ENCODE measurements at places on chromosomes 11 and 22. TPM values are rescaled to one million over a fixed set of nuclear protein-coding genes. Genes with fewer than 3 reads are reported as not detected.

- no peak for DNase-seq
- peak overlapping the region; percentile 40 for H3K27ac ChIP-seq
- H3K27me3 ChIP-seq, result no peaks in the 10 kb centered on the region
- H3K4me1 ChIP-seq, result peaks cover 62% of the 10 kb centered on the region
Measured at GRCh38 chr11:14538271-14538925, 18.2 kb upstream of the PSMA1 start.

GRCh38 chr22:31138126-31138525 is 2.2 kb downstream of the PLA2G3 start:
- H3K27ac ChIP-seq, result no peak overlapping the region
- H3K4me1 ChIP-seq, result no peaks in the 10 kb centered on the region
- no peak overlapping the region for H3K4me3 ChIP-seq
- no peaks in the 10 kb centered on the region for H3K27me3 ChIP-seq
- DNase-seq, result no peak
- no peaks in the 10 kb centered on the region for H3K36me3 ChIP-seq

DNA sequence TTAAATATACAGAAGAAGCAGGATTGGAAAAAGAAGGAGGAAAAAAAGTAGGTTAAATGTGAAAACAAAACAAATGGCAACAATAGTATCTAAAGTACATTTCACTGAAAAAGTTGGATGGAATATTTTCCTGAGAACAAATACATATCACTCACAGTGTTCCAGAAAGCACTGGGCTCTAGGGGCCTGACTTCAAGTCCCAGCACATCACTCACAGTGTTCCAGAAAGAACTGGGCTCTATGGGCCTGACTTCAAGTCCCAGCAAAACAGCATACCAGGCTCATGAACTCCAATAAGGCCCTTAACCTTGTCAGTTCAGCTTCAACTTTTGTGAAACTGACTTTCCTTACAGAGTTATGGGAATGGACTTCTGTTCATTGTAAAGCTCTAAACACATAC is 46.0 kb upstream of the CCDC34 start:
- no peak overlapping the region for H3K4me3 ChIP-seq
- no peak for DNase-seq
- H3K27me3 ChIP-seq, result no peaks in the 10 kb centered on the region
- no peak overlapping the region for H3K27ac ChIP-seq

The CDC45 gene
- 6.5 TPM for total RNA-seq

GRCh38 chr11:127219704-127220103 is 219.1 kb upstream of the KIRREL3 start:
- DNase-seq, result no peak
- H3K4me3 ChIP-seq, result no peak overlapping the region
- H3K27me3 ChIP-seq, result no peaks in the 10 kb centered on the region
- H3K27ac ChIP-seq, result no peak overlapping the region
- no peaks in the 10 kb centered on the region for H3K4me1 ChIP-seq
- no peaks in the 10 kb centered on the region for H3K36me3 ChIP-seq

The LYVE1 gene
- 90.1 TPM for total RNA-seq

DNA sequence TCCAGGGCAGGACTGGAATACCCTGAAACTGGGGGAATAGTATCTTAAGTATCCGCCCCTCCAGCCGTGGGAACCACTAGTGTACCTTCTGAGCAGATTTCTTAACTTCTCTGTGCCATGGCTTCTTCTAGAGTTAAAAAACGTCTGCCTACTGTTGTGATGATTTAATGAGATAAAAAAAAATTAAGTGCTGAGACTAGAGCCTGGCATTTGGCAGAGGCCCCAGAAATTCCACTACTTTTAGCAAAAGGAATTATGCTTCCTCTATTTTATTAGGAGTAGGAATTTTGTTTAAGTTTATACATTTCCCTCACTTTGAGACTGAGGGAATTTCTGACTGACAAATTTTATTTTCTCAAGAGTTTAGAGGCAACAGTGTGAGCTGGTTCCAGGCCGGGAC is 371.2 kb upstream of the B3GAT1 start:
- H3K4me1 ChIP-seq, result no peaks in the 10 kb centered on the region
- H3K4me3 ChIP-seq, result no peak overlapping the region
- no peaks in the 10 kb centered on the region for H3K36me3 ChIP-seq
- H3K27ac ChIP-seq, result no peak overlapping the region
- no peak for DNase-seq

The RGL4 gene
- 4.6 TPM for total RNA-seq

DNA sequence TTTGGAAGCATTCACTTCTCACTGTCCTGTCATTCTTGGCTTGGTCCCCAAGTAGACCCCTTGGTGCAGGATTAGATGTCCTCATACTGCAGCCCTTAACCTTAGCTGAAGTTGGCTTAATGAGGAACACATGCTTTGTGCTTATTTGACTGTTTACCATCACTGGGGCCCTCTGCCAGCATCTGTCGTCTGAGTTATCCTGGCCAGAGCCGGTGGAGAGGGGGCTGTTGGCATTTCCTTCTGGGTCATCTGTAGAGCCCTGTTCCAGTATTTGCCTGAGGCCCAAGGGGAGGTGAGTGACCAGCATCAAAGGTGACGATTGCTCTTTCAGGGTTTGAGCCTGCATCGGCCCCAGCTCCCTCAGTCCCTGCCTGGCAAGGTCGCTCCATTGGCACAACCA is 126.4 kb upstream of the RASSF10 start:
- H3K27ac ChIP-seq, result no peak overlapping the region
- DNase-seq, result no peak
